Cortex of kidney (tissue), 1 donor: ENCODE measurements at places on chromosomes 16 and 17.

DNA sequence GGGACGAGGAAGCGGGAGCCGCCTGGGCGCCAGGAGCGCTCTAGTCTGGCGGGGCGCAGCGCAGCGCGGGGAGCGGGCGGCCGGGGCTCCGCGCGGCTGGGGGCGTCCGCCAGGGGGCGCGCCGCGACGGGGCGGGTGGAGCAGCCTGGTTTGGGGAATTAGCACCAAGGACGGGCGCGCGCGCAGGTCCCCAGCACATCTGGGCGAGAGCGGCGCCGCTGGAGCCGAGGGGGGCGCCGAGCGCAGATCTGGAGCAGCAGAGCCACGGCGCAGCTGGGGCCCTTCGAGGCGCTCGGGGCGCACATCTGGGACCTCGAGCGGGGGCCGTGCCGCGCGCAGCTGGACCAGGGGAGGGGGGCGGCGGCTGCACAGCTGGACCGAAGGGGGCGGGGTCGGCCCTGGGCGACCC lies at the start of gene NXPH3:
TSS of gene NXPH3 (plus strand) at position 193 of the 409 bp plus-strand sequence. CDS start 349 bp downstream, outside the sequence.
- DNase-seq = no peak

- no peak for DNase-seq
Measured at GRCh38 chr16:12253731-12254130, 277.2 kb downstream of the SNX29 start.

DNA sequence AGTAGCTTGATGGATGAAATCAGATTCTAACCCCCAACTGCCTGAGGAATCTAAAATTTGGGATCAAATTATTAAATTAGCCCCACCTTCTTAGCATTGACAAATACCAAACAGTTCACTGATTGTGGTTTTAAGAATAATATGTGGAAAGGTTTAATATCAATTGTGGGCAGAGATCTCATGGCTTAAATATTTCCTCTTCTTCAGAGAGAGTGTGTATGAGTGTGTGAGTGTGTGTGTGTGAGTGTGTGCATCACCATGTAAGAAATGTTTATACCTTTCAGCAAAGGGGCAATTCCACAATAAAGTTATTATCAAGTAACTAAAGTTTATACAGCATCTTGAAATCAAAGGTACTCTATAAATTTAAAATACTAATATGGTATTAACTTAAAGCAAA lies 3.2 kb downstream of the SMURF2 start:
- DNase-seq = no peak

DNA sequence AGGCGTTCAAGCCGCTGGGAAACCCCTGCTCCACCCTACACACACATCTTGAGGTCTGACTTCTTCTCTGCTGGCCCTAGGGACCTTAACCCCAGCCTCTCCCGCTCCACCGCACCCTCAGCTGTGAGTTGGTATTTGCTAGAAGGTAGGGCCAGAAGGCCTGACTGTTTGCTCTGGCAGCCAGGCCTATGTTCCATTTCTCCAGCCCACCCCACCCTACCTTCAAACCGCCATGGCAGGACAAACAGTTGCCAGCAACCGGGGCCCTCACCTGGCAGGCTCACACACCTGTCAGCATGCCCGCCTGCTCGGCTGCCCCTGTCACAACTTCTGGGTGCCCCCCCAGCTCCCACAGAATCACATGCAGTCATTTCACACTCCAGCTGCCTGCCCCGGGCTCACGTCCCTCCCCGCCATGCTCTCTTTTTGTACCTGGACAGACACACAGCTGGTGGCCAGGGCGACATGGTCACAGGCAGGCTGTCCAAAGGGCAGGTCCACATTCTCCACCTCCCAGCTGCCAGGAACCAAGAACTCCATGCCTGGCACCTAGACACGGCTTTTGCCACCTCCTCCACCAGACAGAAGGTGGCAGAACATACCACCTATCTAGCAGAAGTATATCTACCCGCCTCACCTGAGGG lies 2.6 kb upstream of the ATP2A3 start:
- no peak for DNase-seq

DNA sequence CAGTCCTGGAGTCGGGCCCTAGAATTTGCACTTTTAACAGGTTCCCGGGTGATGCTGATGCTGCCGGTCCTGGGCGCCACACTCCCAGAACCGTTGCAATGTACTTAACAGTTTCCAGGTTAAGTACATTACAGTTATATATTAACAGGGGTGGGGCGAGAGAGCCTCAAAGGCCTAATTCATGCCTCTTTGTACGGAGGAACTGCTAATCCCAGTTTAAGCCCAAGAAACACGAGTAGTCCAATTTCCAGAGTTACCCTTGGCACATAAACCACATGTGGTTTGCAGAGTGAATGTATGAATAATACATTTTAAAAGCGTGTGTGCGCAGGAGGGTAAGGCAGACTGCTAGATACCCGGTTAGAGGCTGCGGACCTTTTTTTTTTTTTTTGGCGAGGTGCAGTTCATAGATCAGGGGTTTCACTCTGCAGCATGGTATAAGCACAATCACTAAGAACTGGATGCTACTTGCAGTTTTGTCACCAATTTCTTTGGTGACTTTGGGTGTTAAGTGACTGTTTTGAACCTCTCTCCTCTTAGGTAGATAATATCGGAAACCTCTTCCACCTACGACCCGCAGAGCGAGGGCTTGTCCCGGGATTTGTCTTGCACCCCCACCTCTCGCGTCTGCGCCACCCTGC lies 713 bp downstream of the COX11 start:
- no peak for DNase-seq

DNA sequence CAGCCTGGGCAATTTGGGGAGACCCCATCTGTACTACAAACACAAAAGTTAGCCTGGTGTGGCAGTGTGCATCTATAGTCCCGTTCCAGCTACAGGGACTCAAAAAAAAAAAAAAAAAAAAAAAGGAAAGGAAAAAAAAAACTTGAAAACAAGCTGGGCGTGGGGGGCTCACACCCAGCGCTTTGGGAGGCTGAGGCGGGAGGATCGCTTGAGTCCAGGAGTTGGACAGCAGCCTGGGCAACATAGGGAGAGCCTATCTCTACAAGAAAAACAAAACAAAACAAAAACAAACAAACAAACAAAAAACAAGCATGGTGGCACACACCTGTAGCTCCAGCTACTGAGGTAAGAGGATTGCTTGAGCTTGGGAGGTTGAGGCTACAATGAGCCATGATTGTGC lies 12.9 kb upstream of the CCL17 start:
- no peak for DNase-seq

GRCh38 chr16:53323924-53324323 lies 110.3 kb upstream of the RBL2 start:
- no peak for DNase-seq

- DNase-seq = no peak
Measured at GRCh38 chr16:68662035-68662434, 16.9 kb downstream of the CDH3 start.

DNA sequence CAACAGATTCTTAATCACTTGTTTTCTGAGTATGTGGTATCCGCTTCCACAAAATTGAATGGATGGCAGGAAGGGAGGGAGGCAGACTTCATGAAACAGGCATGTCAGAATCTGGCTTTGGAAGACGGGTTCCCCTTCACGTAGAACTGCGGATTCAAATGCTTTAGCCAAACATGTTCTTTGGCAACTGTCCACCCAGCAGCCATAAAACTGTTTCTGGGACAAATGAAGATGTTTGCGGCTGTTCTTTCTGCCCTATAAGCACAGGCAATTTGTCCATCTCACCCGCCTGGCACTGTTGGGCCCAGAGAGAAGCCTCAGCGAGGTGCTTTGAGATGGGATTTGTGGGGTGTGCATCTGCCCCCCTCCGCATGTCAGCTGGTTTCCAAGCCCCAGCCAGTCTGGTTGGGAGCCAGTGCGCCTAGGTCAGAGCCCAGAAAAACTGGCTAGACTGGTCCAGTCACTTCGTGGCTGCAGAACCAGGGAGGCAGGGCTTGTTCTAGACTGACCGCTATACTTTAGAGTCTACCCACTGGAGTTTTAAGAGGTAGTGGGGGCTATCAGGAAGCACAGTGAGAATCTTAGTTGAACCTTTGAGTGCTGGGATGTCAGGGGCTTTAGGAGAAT lies 6.3 kb downstream of the CRHR1 start:
- no peak for DNase-seq

- no peak for DNase-seq
Measured at GRCh38 chr17:30278032-30278431, 13.7 kb downstream of the BLMH start.

DNA sequence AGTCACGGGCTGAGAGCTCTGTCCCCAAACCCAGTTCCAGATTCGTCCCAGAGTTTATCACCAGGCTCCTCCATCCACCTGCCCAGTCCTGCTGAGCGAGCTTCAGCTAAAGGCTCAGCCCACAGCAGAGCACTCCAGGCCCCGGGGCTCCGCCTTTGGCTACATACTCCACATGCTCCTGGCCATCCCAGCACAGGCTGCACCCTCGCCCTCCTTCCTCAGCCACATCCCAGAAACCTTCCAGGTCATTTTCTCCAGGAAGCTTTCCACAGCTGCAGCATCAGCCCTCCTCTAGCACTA lies 4.7 kb upstream of the CD2BP2 start:
- DNase-seq = no peak

DNA sequence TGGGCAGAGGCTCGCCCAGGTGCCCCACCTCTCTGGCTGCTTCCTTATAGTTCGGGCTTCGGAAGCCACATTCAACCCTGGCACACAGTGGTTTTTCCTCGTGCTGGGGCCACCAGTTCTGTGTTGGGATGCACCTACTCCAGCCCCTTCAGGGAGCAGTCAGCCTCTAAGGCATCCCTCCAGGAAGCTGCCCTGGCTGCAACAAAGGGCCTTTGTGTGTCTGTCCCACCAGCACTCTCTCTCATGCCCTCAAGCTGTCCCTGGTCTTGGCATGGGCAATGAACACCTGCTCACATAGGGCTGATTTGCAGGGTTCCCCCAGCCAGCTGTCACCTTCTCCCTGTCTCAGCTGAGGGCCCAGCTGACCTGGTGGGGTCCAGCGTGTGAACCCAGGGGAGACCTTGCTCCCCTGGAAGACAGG lies 754 bp upstream of the NOXO1 start:
- no peak for DNase-seq

DNA sequence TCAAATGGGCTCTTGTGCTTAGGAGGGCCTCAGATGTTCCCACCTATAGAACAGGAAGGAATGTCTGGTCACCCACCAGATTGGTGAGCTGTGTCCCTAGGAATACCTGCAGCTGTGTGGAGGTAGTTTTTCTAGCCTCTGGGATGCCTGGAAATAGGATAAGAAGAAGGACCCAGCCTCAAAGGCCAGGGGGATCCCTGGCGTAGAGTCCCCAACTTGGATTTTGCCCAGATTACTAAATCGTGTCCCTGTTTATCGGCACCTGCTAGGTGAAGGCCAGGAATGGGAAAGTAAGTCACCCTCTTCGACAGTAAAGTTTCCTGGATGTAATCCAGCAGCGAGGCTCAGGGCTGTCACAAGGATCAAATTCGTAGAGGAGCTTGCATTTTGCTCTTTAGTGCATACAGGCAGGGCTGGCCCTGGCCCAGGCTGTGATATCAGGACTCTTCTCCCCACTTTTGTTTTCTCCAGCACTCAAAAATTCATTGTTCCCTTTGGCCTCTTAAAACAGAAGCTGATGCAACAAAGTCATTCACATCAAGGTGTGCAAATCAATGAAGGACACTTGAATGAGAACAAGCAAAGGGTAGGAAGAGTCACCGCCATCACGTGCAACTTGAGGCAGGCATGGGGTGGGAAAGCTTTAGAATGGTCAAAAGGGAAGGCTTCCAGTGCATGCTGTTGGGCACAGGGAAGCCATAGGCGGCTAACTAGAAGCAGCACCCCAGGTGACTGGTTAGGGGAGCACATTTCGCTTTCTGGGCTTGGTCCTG lies 7.5 kb downstream of the SLC13A2 start:
- DNase-seq = no peak

DNA sequence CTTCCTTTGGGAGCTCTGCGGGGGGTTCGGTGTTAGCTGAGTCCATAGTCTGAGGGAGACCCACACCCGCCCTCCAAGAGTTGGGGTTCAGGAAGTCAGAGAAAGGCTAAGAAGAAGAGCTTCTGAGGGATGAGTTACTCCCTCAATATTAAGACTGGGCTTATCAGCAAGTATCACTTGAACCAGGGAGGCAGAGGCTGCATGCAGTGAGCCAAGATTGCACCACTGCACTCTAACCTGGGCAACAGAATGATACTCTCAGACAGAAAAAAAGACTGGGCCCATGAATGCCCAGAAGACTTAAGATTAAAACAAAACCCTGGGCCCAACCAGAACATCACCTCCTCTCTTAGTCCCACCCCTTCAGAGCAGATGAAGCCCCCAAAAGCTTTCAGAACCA lies 6.0 kb downstream of the NKIRAS2 start:
- DNase-seq = no peak

DNA sequence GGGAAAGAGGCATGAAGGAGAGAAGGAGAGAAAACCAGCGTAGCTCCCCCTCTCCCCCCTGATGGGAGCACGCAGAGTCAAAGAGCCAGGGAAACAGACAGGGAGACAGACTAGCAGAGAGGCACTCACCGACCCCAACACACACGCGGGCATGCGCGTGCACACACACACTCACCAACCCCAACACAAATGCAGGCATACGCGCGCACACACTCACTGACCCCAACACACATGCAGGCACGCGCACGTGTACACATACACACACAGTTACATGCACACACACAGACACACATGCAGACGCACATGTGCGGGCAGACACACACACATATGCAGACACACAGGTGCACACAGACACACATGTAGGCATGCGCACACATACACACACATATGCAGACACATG lies 4.6 kb downstream of the CACNB1 start:
- no peak for DNase-seq

DNA sequence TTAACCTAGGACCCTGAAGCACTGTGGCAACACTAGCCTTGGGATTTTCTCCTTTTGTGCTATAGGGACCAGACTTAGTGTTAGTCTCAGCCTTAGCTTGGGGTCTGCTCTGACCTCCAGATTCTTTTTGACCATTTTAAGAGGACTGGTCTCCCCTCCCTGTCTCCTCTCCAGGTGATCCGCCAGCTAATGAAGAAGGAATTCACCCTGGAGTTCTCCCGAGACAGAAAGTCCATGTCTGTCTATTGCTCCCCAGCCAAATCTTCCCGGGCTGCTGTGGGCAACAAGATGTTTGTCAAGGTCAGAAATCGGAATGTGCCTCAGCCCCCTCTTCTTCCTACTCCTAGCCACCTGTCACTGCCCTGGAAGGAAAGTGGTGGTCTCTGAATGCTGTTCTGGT lies 19.5 kb downstream of the ATP2A1 start:
- DNase-seq = no peak

DNA sequence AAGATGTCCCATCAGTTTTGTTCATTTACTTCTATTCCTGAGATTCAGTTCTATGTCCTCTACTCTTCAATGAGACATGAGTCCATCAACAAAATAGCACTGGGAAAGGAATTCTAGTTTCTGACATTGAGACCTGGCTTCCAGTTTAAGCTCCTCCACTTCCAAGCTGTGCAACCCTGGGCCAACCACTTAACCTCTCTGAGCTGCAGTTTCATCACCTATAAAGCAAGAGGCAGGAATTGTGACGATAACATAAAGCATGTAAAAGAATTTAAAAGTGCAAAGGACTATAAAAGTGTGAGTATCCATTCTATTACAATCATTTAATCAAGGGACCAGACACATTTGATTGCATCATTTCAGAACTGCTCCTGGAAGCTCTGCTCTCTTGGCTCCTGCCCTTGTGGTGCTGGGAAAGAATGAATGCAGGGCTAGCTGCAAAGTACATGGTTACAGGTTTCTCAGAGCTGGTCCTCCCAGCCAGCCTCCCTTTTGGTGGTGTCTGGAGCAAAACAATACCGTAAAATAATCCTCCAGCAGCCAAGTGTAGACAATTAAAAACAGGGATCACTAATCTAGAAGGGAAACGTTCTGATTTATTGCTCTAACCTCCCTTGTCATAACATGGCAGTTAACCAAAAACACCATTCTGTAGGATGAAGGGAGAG lies 113.9 kb downstream of the VPS53 start:
- DNase-seq = no peak

- DNase-seq = no peak
Measured at GRCh38 chr16:8323153-8323552, 267.2 kb downstream of the TMEM114 start.
